ENCODE measurements at places on chromosomes 3 and 15.
A peak's percentile ranks its signal among the peaks of the same experiment; 100 is the strongest.

GRCh38 chr3:41320953-41321641 is 121.8 kb downstream of the CTNNB1 start:
- no peak for DNase-seq

- no peak for DNase-seq
Observed at GRCh38 chr15:88610701-88611231, 10.4 kb upstream of the AEN start.

DNA sequence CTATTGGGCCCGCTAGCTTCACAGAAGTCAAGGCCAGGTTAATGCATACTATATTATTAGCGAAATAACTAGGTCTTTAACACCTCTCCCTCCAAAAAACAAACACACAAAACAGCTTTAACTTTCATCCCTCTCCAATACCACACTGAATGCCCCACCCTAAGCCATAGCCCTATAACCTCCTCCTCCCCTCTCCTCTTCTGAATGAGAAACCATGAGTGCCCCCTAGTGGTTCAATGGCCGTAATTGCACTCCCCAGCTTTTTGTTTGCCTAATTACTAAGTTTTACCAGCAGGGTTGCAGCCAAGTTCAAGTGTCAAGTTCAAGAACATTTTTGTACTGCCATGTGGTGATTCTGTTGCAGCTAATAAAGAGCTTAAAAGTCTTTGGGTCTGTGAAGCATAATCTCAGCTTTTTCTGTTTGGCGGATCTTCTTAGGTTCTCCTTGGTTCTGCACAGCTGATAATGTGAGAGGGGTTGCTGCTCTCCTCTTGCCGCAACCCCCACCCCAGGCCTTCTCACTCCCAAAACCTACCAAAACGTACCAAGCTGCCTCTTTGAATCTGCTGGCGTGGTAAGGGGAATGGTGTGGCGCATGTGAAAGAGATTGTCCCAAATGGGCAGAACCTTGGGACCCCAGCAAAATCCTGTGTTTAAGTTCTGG is 57.9 kb downstream of the RPL22L1 start:
- peak; percentile 66 for DNase-seq

GRCh38 chr3:129507181-129507831 is 21.1 kb upstream of the RHO start:
- DNase-seq, result no peak

GRCh38 chr3:185561958-185562357 is 9.6 kb upstream of the LIPH start:
- DNase-seq, result no peak

- no peak for DNase-seq
Observed at GRCh38 chr15:56866803-56867202, 51.6 kb upstream of the TCF12 start.

DNA sequence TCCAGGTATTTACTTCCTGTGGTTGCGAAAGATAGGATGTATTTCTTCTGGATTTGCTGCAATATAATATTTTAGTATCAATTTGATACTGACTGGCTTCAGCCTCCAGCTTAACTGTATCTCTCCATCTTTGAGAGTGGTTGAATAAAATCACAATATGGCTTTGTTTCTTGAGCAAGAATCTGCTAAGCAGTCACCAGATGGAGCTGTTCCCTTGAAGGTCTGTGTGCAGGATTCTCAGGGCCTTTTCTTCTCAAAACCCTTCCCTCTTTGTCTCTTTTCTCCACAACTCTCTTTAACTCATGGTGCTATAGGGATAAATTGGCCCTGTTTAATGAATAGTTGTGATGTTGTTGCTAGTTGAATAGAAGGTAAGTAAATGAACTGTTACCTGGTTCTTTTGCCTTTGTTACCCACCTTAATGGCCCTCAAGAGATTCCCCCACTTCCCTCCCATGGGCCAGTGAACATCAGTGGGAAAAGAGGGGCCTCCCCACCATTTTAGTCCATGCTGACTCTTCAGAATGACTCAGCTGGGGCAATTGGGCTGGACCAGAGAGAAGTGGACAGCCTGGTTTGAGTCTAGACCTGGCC is 34.8 kb upstream of the RAB6B start:
- no peak for DNase-seq

DNA sequence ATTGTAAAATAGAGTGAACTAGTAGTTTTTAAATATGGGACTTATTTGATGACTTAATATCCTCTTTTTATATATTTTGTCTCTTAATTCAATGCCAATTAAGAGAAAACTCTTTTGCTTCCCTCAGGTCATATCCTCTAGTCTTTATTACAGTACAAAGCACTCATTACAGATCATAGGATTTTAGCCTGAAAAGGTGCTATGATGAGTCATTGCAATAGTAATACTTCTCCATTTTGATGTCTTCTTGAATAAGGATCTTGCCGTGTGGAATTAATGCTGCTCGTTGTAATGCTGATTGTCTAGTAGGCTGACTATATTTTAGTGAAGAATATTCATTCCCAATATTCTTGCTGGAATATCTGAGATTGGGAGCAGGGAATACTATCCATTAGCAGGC is 612.2 kb upstream of the GOLIM4 start:
- DNase-seq, result no peak

- peak; percentile 78 for DNase-seq
Observed at GRCh38 chr15:74382004-74382816, 14.8 kb upstream of the CYP11A1 start.

DNA sequence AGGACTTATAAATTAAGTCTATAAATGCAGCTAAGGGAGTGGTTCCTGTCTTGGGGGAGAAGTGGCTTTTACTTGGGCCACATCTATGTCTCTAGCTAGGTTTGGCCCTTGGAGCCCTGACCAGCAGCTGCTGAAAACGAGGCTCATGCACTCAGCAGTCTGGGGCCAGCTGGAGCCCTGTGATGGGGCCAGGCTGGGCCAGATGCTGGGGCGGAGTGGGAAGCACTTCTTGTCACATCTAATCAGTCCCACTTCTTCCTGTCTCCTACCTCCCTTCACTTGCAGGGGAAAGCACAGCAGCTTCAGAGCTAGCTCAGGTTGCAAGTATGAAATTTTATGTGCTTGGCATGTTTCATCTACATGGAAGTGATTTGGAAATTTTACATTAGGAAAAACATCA is 209.9 kb upstream of the ROPN1 start:
- DNase-seq, result no peak

- DNase-seq, result no peak
Observed at GRCh38 chr3:16790432-16791400, 94.0 kb upstream of the PLCL2 start.

DNA sequence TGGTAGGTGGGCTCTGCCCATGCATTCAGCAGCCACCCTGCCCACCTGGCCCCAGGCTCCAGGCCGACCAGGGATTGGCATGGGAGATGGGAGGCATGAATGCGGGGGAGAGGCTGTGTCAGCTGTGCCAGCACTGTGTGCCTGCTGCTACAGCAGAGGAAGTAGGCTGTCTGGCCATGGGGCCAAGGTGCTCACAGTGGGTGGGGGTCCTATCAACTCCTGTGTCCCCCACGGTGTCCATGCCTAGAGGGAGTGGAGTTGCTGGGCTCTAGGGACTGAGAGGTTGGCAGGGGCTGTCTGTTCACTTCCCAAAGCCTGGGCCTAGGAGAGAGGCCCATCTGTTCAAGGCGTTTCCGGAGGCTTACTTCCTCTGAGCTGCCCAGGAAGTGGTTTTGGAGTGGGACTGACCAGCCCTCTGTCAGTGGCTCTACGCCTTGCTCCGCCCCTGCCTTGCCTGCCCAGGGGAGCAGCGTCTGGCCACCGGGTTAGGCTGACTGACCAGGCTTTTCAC is 5.8 kb downstream of the PRKCD start:
- no peak for DNase-seq

DNA sequence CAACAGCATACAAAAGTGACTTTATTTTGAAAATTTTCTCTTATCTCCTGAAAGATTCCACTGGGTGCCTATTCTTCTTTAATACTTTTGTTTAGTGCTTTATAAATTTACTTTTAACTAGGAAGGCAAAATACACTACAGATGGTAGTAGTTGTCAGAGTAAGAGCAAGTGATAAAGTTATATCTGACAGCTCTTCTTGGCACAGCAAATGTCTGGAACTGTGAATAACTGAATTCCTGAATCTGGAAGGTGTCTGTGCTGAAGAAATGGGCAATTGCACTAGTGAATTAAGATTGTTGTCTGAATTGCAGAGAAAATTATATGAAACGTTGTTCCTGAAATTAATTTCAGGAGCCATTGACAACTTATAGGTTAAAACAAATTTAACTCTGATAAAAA is 213.8 kb upstream of the CBLB start:
- no peak for DNase-seq

GRCh38 chr3:188021502-188022040 is 132.4 kb upstream of the LPP start:
- DNase-seq, result no peak

GRCh38 chr15:37824717-37825382 is 109.6 kb upstream of the TMCO5A start:
- no peak for DNase-seq

DNA sequence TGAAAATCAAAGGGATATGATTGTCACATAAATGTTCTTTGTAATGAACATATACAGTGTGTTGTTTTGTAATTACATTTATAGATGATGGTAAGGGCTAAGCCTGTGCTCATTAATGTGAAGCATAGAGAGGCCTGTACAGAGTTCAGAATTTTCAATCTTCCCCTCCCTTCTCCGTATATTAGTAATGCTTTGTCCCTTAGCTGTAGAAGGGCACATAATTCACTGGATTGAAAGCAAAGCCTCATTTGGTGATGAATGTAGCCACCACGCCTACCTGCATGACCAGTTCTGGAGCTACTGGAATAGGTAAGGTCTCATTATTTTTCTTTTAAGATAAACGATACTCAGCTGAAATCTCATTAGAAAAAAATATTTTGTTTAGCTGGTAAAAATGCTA is 130.2 kb downstream of the CDIN1 start:
- no peak for DNase-seq

DNA sequence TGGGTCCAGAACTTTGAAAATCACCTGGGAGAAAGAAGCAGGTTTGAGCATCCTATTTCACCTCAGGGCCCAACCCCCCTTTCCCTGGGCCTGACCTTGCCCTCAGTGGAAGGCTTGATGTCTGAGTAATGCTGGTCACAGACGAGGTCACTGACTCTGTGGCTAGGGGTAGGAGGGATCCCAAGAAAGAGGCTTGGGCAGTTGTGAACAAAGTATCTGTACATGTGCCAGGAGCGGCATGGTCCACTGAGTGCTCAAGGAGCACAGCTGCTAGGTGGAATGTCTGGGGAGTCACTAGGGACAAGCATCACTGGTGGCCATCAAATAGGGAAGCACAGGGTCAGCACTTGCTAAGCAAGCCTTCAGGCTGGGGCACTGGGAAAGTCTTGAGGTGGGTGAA is 7.3 kb downstream of the CCDC71 start:
- no peak for DNase-seq

- DNase-seq, result no peak
Observed at GRCh38 chr3:61449327-61450040, 111.9 kb upstream of the PTPRG start.

- no peak for DNase-seq
Observed at GRCh38 chr3:5545719-5546118, 358.2 kb downstream of the EDEM1 start.

GRCh38 chr3:138078096-138078495 is 37.3 kb downstream of the DZIP1L start:
- no peak for DNase-seq

GRCh38 chr15:41554343-41554742 is 4.7 kb upstream of the TYRO3 start:
- no peak for DNase-seq

- no peak for DNase-seq
Observed at GRCh38 chr15:52683580-52683979, 4.4 kb upstream of the ATOSA start.

- no peak for DNase-seq
Observed at GRCh38 chr3:133211449-133211848, 173.3 kb downstream of the TMEM108 start.

DNA sequence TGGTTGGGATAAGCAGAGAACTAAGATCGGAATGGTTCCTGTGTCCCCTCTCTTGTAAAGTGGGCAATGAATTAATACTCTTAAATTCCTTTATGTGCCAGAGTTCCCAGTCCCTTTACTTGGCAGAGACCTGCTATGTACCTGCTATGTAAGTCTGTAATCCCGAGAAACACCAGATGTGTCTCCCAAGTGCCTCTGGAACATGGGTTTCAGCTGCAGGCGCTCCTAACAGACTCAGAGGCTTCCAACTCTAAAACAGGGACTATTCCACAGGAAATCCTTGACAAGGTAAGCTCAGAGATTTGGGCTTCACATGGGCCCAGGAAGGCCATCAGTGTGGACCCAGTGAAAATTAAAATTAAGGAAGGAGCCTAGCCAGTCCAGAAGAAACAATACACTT is 117.7 kb upstream of the PLCL2 start:
- no peak for DNase-seq

DNA sequence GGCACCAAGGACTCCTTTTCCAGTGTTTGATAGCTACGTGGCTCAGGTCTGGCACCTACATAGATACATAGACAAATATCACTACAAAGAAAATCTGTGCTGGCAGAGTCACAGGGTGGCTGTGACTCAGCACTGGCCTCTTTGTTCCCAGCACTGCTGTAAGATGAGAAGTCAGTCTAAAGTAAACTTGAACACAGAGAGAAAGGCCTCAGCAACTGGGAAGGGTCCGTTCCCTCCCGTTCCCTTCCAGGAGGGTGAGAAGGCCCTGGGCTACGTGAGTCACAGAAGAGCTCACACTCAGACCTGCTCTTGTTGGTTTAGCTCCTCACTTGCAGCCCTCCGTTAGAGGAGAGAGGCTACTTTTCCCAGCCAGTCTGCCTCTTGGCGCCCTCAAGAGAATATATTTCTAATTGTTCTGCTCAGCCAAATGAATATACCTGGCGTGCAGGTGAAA is 23.1 kb downstream of the ANXA2 start:
- DNase-seq, result no peak

DNA sequence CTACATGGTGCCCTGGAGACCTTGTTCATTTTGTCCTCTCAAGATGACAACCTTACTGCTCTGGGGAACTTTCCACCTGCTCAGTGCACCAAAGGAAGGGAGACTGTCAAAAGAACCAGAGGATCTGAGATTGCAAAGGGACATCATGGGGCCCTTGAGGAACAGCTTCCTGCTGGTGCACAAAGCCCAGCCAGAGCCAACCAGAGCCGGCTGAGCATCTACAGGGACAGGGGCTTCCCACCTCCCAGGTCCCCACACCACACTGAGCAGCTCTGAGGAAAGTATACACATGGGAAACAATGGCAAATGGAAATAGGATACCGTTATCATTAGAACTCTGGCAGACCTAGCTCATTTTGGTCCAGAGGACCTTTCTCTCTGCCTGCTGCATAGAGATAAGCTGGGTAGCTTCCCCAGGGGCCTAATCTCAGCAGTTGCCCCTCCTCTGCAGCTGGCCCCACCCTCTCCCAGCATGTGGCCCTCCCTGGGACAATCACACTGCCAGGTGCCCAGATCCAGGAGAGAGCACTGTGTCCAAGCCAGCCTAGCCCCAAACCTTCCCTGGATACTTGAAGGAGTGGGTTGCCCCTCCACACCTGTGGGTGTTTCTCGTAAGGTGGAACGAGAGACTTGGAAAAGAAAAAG is 123.4 kb upstream of the PRR20G start:
- no peak for DNase-seq

DNA sequence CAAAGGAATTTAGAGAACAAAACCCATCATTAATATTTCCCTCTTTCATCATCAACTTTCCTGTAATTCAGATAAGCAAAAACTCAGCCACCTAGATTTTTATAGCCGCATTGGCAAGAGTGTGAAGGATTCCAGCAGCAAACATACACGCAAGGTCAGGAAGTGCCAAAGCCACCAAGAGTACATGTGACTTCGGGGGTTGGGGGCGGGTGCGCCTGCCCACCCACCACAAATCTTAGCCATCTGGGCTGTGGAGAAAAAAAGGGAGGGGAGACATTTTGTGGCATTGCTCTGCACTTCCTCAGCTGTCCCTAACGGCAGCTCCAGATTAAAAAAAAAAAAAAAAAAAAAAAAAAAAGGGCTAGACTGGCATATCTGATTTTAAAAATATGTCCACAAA is 148.4 kb downstream of the TNIK start:
- no peak for DNase-seq

GRCh38 chr3:63051920-63052319 is 176.7 kb upstream of the CADPS start:
- DNase-seq, result no peak
